ENCODE measurements at places on chromosomes 2 and 18.

DNA sequence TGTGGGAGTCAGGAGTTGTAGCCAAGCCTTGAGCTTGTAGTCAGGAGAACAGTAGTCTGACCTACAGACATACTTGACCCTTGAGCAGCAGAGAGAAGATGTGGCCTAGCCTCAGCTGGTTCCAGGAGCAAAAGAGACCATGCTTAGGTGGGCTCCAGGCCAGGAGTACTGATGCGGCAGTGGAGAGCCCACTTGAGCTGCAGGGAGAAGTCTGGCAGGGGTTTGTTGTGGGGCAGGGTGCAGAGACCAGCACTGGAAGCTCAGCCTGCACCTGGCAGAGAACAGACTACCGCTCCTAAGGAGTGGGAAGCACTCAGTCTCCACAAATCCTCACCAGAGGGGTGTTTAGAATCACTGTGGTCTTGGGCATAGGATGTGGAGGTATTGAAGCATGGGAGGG lies 197.9 kb downstream of the TPGS2 start:
- DNase-seq: no peak

DNA sequence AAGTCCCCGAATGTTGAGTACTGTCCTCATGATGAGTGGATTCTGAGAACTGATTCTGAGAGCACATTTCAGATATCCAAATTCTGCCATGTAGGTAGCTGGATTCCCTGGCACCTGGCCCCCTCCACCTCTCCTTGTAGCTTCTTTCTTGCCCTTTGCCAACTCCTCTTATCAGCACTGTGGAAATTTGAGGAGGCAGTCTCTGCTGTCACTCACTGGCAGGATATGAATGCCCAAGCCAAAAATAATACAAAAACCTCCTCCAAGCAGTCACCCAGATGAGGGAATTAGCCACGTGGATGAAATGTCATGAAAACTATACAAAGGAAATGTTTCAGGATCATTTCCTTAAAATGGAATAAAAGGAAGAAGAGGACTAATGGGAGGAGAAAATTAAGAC lies 276.8 kb downstream of the SETBP1 start:
- no peak for DNase-seq

GRCh38 chr2:227719641-227720040 lies 1.8 kb upstream of the SLC19A3 start:
- DNase-seq: no peak

DNA sequence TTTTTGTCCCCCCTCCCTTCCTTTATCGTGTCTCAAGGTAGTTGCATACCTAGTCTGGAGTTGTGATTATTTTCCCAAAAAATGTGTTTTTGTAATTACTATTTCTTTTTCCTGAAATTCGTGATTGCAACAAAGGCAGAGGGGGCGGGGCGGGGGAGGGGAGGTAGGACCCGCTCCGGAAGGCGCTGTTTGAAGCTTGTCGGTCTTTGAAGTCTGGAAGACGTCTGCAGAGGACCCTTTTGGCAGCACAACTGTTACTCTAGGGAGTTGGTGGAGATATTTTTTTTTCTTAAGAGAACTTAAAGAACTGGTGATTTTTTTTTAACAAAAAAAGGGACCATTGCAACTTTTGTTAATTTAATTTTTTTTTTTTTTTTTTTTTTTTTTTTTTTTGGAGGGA lies 2.1 kb downstream of the SOX11 start:
- DNase-seq: no peak

GRCh38 chr2:168649562-168649961 lies 152.9 kb upstream of the NOSTRIN start:
- DNase-seq: no peak

DNA sequence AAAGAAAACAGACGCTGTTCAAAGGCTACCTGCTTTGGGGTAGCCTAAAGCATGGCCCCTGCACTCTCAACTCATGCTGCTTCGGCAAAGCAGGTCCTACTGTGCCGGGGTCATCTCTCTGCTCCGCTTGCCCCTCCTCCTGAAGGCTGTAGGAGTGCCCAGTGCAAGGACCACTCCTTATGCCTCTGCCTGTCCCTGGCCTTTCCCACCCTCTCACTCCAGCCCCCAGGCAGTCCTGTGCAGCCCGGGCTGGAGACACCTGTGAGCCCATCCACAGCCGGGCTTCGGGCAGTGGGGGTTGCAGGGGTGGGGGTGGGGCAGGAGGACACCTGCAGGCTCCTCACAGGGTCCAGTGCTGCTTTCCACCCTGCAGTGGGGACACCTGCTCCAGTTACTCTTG lies 69.1 kb downstream of the ACKR3 start:
- peak; percentile 41 for DNase-seq

DNA sequence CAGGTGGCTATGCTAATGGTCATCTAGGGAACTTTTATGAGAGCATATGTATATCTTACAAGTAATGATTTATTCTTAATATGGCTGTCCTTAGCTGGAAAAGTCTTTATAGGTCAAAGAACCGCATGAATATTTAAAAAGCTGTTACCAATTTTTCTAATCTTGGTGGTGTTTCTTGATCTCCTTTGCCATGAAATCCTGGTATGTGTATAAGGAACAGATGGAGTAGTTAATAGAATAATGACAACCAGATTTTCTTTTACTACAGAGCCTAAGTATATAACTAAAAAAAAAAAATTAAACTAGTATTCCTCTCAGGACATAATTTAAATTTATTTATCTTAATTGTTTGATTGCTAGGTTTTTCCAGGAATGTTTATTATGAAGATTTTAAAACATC lies 74.5 kb downstream of the RHBDD1 start:
- no peak for DNase-seq

DNA sequence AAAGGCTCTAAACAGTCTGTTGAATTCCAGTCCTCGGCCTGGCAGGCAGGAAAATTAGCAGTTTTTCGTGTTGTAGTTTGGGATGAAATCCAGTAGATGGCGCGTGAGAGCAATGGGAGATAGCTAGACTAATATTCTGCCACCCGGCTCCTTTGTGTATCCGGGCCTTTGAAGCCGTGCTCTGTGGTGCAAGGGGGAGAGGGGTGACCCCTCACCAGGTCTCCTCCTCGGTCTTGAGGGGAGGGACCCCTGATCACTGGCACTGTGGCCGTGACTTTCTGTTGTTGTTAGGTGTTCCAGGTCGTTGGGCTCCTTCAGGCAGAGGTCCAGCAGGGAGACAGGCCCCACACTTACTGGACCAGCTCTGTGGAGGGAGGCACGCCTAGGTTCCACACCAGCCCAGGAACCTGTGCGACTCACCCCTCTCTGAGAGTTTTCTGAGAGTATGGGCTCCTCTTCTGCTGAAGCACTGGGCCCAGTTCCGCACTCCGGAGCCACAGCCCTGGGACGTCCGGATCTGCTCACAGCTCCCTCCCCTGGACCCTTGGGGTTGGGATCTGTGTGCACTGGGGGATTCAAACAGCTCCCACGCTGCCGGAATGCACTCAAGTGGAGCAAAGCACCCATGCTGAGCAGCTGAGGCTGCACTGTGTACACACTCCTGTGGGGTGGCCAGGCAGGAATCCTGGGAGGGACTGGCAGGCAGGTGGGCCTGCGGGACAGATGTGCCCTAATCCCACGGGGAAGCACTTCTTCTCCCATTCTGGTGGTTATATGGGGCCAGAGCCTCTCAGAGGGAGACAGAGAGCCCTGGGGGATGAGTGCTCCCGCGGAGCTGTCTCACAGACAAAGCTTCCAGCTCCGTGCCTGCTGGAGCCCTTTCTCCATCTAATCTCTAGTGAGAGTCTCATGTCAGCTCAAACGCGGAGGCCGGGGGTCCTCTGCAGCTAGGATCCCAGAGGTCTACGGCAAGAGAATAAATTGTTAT lies 8.8 kb downstream of the GKN2 start:
- peak; percentile 66 for DNase-seq

GRCh38 chr2:218839430-218839829 lies 7.8 kb upstream of the PRKAG3 start:
- DNase-seq: no peak

GRCh38 chr2:63578767-63579166 lies 9.5 kb downstream of the WDPCP start:
- no peak for DNase-seq

DNA sequence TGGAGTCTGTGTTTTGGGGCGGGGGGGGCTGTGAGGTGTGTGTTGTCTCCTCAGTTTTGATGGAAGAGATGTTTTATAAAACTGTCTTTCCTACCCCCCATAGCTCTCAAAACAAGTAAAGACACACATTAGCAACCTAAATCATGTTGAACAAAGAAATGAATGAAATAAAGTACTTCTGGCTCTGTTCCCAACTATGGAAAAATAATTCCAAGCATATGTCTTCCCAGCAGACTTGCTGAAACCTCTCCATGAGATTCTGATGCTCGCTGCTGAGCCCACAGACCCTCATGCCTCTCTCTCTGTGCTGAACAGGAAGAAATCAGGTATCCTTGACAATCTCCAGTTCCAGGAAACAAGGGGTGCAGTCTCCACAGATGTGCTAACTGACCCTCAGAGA lies 226.7 kb upstream of the KLHL29 start:
- DNase-seq: no peak

DNA sequence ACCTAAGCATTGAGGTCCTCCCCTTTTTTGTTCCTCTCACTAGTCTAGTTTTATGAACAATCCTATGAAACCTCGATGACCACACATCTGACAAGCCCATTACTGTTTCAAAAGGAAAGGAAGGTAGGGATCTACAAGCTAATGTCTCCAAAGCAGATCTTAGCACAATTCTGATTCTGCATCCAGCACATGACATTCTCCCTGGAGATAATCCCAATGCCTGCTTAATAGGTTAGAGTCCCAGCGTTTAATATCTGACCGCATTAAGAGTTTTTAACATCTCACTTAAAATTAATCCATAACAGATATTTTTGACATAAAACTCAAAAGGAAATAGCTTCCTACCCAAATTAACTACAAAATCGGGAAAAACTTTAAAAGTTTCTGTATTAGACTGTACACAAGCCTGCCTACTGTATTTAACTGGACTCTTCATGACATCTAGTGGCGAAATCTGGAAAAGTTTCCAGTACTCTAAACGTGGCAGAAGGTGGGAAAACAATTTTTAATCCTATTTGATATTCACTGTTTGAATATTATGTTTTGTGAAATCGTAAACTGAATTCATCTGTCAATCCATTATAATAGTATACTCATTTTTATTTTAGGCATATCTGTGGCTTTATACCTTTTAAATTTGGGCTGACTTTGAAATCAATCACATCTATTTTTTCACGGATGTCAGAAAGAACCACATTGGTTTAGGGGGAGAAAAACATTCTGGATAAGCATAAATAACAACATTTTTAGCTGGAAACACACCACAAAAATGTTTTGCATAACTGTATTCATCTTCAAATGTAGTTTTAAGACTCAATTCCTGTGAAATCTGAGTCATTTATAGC lies 62.4 kb downstream of the TXNL1 start:
- no peak for DNase-seq

DNA sequence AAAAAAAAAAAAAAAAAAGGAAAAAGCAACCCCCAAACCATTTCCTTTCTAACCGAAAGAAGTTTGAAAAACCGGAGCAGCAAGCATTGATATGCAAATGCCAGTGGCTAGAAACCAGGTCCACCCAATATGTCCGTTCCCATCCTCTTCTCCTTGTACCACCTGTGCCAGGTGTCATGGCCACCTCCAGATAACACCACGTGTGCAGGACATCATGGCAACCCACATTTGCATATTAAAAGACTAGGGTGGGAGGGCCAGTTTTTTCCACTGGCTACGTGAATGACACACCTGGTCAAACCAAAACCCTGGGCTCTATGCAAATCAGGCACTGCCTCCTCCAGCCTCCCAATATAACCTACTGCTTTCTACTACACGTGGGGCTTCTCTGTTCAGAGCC lies 303.3 kb upstream of the GULP1 start:
- DNase-seq: no peak

DNA sequence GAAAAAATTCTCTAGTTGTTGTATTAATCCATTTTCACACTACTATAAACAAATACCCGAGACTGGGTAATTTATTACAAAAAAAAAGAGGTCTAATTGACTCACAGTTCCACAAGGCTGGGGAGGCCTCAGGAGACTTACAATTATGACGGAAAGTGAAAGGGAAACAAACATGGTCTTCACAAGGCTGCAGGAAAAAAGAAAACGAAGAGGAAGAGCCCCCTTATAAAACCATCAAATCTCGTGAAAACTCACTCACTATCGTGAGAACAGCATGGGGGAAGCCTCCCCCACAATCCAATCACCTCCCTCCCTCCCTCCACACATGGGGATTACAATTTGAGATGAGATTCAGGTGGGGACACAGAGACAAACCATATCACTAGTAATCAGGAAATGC lies 61.7 kb upstream of the SPTBN1 start:
- no peak for DNase-seq

DNA sequence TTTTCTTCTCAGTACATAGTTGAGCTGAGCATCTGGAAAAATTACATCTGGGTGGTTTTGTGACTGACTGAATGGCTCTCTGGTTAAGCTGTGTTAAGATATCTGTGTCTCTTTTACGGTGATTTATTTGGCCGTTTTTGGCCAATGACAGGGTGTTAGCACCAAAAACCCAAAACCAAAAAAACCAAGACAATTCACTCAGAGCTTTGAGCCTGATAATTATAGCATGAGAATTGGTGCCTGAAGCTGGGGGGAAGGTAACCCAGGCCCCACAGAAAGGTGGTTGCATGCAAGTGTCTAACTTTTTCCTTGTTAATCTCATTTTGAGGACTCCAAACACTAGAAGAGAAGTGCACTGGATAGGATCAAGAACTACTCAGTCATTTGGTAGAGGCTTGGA lies 4.5 kb downstream of the CD28 start:
- no peak for DNase-seq

DNA sequence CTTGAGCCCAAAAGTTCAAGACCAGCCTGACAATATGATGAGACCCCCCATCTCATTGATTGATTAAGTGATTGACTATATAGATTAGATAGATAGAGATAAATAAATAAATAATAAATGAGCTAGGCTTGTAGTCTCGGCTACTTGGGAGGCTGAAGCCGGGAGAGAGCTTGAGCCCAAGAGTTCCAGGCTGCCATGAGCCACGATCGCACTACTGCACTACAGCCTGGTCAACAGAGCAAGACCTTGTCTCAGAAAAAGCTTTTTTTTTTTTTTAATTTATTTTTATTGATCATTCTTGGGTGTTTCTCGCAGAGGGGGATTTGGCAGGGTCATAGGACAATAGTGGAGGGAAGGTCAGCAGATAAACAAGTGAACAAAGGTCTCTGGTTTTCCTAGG lies 12.4 kb downstream of the EIPR1 start:
- DNase-seq: no peak

DNA sequence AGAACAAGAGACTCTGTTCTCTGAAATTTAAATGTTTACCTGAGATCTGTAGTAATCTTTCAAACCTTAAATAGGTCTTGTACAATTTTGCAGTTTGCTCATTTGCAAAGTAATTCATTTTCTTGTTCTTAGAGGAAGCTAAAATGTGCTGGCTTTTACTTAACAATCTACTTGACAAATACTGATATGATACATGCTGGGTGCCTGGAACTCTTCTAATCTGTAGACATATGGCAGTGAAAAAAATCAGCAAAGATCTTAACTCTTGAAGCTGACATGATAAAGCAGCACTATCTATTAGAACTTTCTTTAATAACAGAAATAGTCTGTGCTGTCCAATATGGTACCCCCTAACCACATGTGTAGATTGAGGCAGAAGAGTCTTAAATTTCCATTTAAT lies 1352.8 kb upstream of the SLC39A10 start:
- no peak for DNase-seq

- no peak for DNase-seq
These were observed 2.0 kb upstream of the FAM117B start for GRCh38 chr2:202632682-202633290.
